NCI-H774 (cell line): ENCODE measurements at places on chromosomes 2 and 18.

- DNase-seq = no peak
Observed at GRCh38 chr2:20758997-20759396, 63.9 kb downstream of the LDAH start.

DNA sequence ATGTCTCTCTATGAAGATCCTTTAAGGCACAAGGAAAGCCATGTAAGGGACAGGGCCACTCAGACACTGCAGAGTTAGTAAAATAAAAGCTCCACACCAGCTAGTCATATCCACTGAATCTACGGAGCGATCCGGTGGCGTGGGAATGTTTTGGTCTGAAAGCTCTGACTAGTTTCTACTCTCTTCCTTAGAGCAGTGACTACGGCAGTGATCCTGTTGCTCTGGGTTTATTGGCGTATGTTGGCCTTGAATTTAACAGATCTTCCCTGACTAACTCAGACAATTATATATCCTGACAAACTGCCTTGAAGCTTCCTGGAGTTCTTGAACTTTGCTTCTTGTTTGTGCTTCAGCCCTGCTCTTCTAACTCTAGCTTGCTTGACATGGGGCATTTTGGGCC, 115.3 kb upstream of the FZD5 start:
- DNase-seq = no peak

DNA sequence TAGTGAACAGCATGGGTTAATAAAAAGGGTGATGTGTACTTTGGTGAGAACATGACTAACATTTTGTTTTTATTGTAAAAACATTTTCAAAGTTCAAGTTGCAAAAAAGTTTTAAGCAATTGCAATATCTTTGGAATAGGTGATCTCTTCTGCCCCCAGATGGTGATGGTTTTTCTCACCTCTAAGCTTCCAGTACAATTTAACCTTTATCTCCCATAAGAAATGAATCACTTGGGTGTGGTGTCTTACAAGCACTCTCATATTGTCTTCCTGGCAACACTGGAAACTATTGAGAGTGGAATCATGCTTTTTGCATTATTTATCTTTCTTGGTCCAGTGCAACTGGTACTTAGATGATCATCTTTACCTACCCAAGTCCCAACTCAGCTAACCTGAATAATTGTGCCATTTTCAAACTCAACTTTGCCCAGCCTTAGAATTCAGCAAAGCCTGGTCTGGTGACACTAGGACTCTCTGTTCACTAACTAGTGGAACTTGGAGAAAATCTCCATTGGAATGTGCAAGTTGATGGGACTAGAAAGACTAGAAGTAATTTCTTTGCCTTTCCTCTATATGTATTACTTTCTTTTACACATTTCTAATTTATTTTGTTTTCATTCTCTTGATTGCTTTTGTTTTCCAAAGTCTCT, 964.7 kb upstream of the ZEB2 start:
- DNase-seq = no peak

GRCh38 chr18:3624935-3625741, 175.2 kb downstream of the TGIF1 start:
- no peak for DNase-seq

GRCh38 chr2:159497256-159497655, 119.1 kb downstream of the BAZ2B start:
- DNase-seq = no peak
